ENCODE measurements at places on chromosomes 4 and X.

- H3K27me3 ChIP-seq: no peaks in the 10 kb centered on the region
- no peaks in the 10 kb centered on the region for H3K4me1 ChIP-seq
- no peaks in the 10 kb centered on the region for H3K36me3 ChIP-seq
- DNase-seq: no peak
These were observed 19.9 kb upstream of the PABPC5 start for GRCh38 chrX:91414713-91415112.

DNA sequence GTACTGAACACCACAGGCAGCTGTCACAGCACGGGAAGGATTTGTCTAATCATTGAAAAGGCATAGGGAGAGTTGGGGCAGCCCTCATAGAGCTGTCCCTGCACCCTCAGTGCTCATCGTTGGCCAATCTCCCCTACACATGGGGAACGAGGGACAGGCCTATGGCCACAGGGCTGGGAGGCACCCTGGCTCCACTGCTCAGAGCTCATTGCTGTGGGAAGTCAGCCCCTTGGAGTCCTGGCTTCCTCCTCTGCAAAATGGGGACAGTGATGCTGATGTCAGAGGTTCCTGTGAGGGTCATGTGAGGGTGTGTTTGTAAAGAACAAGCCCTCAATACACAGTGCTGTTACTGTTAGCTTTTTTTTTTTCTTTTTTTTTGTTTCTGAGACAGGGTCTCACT lies 19.3 kb upstream of the HTRA3 start:
- no peak overlapping the region for H3K27ac ChIP-seq
- no peaks in the 10 kb centered on the region for H3K4me1 ChIP-seq
- H3K36me3 ChIP-seq: no peaks in the 10 kb centered on the region
- no peak overlapping the region for H3K4me3 ChIP-seq
- DNase-seq: no peak

DNA sequence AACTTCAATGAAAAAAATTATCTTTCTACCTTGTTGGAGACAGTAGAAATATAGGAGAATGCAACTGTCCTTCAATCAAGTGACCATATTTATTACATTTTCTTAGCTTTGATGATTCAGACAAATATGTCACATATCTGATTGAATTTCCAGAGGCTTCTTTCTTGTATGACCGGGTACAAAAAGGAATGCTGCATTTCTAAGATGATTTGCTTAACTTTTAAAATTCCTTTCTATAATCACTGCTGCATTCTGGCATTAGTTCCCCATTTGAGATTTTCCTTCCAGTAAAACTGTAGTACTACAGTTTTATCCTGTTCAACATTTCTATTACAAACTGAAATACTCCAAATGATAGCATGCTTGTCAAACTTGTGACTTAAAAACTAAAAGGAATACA lies 5.2 kb downstream of the MFSD8 start:
- H3K36me3 ChIP-seq: peaks cover 29% of the 10 kb centered on the region
- no peaks in the 10 kb centered on the region for H3K27me3 ChIP-seq
- H3K4me1 ChIP-seq: peaks cover 20% of the 10 kb centered on the region
- no peak overlapping the region for H3K4me3 ChIP-seq

DNA sequence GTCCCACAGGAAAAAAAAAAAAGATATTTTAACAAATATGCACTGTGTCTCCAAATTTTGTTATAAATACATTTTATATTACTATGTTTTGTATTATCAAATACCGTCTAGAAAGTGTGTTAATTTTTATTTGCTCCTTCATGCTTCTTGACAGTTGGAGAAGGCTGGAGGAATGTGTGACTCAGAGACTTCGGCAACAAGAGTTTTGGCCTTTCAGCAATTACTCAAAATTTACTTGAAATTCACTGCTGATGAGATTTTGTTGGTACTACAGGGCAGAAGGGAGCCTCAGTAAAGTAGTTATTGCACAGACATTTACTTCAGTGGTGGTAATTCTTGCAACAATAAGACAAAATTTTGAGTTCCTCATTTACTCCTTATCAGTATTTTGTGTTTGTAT lies 2164.0 kb downstream of the PCDH7 start:
- no peaks in the 10 kb centered on the region for H3K36me3 ChIP-seq
- no peaks in the 10 kb centered on the region for H3K4me1 ChIP-seq
- no peak overlapping the region for H3K4me3 ChIP-seq
- H3K27me3 ChIP-seq: no peaks in the 10 kb centered on the region
- DNase-seq: no peak

DNA sequence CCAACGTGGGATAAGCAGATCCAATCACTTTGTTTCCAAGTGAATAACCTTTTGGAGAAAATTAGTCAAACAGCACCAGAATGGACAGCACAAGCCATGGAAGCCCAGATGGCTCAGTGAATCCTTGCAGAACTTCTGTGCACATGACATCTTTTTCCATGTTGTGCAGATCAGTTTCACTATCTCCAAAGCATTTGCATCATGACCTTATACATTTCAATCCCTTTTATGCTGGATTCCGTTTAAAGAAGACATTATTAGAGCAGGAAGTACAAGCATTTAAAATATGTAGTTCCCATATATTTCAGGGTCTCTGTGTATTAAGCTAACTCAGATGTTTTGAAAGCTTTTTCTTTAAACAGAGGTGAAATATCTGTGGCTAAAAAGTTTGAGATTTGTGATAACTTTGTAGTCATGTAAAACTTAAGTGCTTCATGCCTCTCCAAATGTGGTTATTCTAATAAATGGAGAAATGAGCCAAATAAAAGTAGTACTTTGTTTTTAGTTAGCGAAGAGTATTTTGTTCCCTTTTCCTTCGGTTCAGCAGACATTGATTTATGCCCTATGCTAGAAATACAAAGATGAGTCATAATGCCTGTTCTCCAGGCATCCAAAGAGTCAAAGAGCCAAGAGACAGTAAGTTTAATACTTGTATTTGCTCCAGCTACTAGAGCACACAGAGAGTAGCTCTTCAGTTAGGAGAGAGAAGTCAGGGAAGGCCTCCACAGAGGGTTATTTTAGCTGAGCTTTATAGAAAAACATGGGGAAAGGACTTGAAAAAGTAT lies 39.0 kb downstream of the PLAC8 start:
- H3K4me1 ChIP-seq: peaks cover 30% of the 10 kb centered on the region
- DNase-seq: no peak
- no peaks in the 10 kb centered on the region for H3K27me3 ChIP-seq
- H3K4me3 ChIP-seq: peak overlapping the region; percentile 55
- H3K36me3 ChIP-seq: peaks cover 41% of the 10 kb centered on the region
- peak overlapping the region; percentile 85 for H3K27ac ChIP-seq

DNA sequence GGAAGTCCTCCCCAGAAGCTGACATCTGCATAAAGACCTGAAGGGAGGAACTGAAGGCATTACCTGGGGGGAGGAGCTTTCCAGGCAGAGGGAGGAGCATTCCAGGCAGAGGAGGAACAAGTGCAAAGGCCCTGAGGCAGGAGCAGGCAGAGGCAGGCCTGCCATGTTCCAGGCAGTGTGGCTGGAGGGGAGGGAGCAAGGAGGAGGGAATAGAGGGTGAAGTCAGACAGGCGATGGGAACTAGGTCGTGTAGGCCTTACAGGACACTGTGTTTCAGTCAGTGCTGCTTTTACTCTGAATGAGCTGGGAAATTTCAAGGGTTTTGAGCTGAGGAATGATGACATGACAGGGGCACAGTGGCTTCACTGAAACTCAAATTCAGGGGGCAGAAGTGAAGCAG lies 292.7 kb downstream of the BCOR start:
- no peaks in the 10 kb centered on the region for H3K36me3 ChIP-seq
- no peaks in the 10 kb centered on the region for H3K4me1 ChIP-seq
- DNase-seq: no peak

GRCh38 chrX:133337250-133337649 lies 78.0 kb downstream of the GPC4 start:
- H3K4me3 ChIP-seq: no peak overlapping the region
- H3K27me3 ChIP-seq: no peaks in the 10 kb centered on the region
- no peak for DNase-seq
- H3K4me1 ChIP-seq: no peaks in the 10 kb centered on the region

GRCh38 chr4:114603497-114603896 lies 4.9 kb downstream of the UGT8 start:
- DNase-seq: peak; percentile 37
- no peak overlapping the region for H3K27ac ChIP-seq
- H3K4me3 ChIP-seq: no peak overlapping the region
- H3K36me3 ChIP-seq: peaks cover 7% of the 10 kb centered on the region

DNA sequence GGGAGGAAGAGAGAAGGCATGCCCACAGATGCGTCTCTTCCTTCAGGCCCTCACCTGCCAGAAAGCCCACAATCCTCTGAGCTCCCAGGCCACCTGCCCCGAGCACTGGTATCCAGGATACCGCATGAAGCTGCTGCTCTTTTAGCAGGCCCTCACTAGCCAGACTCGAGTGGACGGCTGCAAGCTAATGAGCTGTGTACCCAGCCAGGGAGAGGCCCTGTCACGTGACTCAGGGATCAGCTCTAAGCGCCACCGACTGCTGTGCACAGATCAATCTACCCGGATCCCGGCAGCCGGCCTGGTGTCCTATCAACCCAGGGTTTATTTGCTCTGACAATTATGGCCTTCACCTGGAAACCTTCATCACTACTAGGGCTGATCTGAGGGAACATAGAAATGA lies 39.0 kb downstream of the BCOR start:
- H3K27ac ChIP-seq: no peak overlapping the region
- peaks cover 82% of the 10 kb centered on the region for H3K36me3 ChIP-seq
- no peaks in the 10 kb centered on the region for H3K27me3 ChIP-seq
- H3K4me1 ChIP-seq: no peaks in the 10 kb centered on the region
- H3K4me3 ChIP-seq: no peak overlapping the region

DNA sequence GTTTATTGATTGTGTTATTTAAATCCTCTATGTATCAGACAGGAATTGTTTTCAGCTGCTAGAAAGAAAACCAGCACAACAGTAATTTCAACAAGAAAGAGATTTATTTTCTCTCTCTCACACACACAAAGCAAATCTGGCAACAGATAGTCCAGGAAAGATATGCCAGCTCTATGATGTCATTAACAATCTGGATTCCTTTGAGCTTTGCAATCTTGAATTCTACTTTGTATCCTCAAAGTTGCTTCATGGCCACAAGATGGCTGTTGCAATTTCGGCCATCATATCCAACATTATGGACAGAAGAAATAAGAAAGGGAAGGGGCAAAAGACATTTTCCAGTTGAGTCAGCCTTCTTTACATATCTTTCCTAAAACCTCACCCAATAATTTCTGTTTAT lies 19.8 kb upstream of the FMR1 start:
- peaks cover 3% of the 10 kb centered on the region for H3K4me1 ChIP-seq
- H3K36me3 ChIP-seq: no peaks in the 10 kb centered on the region
- no peak for DNase-seq

GRCh38 chr4:80029364-80029763 lies 43.7 kb downstream of the ANTXR2 start:
- H3K4me1 ChIP-seq: no peaks in the 10 kb centered on the region
- DNase-seq: no peak
- no peak overlapping the region for H3K4me3 ChIP-seq
- H3K27ac ChIP-seq: no peak overlapping the region
- H3K36me3 ChIP-seq: peaks cover 30% of the 10 kb centered on the region

DNA sequence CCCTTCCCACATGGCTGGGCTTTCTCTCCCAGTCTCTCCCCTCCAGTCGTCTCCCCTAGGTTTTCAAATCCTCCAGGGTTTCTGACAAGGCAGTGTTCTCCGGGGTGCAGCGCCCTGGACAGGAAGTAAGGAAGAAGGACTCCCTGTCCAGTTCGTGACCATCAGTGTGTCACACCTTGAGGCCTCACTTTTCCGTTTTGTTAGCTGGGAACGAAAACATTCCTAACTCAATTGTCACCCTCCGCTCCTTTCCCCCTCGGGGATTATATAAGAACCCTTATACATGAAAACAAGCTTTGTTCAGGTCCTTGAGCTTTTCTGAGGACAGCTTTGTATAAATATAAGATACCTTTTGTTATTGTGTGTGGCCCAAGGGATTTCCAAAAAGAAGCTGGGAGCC lies 92.1 kb downstream of the KDR start:
- H3K4me3 ChIP-seq: no peak overlapping the region
- no peaks in the 10 kb centered on the region for H3K36me3 ChIP-seq
- H3K27me3 ChIP-seq: no peaks in the 10 kb centered on the region
- H3K4me1 ChIP-seq: no peaks in the 10 kb centered on the region
- DNase-seq: no peak

DNA sequence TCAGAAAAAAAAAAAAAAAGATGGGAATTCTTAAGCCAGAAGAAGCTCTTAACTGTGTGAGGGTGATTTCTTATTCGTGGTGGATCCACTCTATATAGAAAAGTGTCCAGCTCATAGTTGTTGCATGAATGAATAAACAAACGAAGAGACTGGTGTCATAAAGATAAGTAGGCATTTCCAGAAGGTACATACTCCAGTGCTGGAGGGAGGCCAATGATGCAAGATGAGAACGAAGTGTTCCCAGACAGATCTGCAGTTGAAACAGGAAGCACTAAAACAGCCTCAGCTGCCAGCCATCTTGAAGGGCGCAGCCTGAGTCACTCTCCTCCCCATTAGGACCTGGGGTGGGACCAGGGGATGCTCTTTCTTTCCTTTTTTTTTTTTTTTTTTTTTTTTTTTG lies 47.4 kb upstream of the HOPX start:
- DNase-seq: no peak
- H3K4me3 ChIP-seq: no peak overlapping the region
- H3K27me3 ChIP-seq: no peaks in the 10 kb centered on the region
- H3K27ac ChIP-seq: no peak overlapping the region
- no peaks in the 10 kb centered on the region for H3K36me3 ChIP-seq
- peaks cover 9% of the 10 kb centered on the region for H3K4me1 ChIP-seq

DNA sequence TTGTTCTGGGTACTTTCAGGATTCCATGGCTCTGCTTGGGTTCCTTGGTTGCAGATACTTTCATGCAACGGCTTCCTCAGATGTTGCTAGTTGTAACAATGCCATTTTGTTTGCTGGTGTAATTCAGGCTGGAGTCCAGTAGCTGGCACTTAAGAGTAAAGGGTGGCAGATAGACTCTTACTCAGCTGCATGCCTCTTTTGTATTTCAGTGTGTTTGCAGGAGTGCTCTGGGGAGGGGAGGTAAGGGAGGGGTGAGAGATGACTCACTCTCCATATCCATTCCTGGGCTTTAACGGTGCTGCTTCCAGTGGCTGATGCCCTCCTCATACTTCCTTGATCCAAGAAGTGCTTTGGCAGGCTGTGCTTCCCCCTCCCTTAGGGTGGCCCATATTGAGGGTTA lies 155.2 kb downstream of the ZNF330 start:
- H3K27ac ChIP-seq: no peak overlapping the region
- DNase-seq: no peak
- no peaks in the 10 kb centered on the region for H3K4me1 ChIP-seq
- peaks cover 8% of the 10 kb centered on the region for H3K27me3 ChIP-seq
- H3K4me3 ChIP-seq: no peak overlapping the region

Measured in activated B cell treated with CpG ODN at 0.5 μM for 24 hours (primary cell).